NCI-H1436 (cell line): ENCODE measurements at places on chromosomes 1 and 21.

- DNase-seq, result no peak
Observed at GRCh38 chr1:156399355-156400125, 30.5 kb downstream of the RHBG start.

DNA sequence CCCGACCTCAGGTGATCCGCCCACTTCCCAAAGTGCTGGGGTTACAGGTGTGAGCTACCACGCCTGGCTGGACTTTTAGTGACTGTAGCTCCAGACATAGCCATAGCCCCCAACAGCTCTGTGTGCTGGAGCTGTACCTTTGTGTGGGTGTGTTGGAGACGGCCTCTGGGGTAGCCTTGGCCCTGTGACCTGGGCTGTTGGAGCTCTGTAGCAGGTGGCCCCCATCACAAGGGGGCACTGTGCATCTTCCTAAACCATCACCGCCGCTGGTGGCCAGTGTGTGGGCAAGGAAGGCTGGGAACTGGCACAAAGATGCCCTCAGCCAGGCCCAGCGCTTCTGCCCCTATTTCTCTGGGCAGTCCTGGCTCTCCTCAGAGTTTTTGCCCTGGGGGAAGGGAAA lies 38.4 kb upstream of the FOXO6 start:
- peak; percentile 52 for DNase-seq

DNA sequence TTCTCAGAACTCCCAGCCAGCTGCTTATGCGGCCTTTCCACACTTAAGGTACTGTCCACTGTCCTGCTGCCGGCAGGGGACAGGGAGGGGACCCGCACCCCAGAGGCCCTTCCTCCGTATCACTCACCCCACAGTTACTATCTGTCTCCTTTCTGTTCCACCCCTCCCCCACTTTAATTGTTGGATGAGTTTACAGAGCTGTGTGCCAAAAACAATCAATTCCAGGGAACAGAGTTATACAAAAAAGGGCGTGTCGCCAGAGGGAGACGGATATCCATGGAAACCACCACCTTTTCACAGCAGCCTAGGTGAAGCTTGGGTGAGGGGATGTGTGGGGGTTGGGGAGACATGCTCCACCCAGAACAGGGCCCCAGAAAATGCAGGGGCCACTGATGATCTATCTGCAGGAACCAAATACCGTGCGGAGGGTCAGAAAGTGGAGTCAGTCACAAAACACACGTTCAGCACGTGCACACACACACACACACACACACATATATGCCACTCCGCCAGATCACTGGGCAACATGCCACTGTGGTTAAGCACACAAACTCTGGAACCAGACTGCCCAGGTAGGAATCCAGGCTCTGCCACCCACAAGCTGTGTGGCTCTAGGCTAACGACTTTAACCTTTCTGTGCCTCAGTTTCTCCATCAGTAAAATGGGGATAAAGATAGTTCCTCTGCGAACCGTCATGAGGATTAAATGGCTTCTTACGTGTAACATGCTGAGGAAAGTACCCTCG lies 30.5 kb downstream of the CASZ1 start:
- no peak for DNase-seq

- DNase-seq, result no peak
Observed at GRCh38 chr1:224539971-224540370, 76.1 kb upstream of the CNIH3 start.

- DNase-seq, result no peak
Observed at GRCh38 chr1:158022554-158023312, 29.3 kb downstream of the KIRREL1 start.

GRCh38 chr1:109517337-109517736 lies 7.8 kb upstream of the AMIGO1 start:
- DNase-seq, result no peak

- DNase-seq, result no peak
Observed at GRCh38 chr21:33238146-33238545, 8.4 kb downstream of the IFNAR2 start.

DNA sequence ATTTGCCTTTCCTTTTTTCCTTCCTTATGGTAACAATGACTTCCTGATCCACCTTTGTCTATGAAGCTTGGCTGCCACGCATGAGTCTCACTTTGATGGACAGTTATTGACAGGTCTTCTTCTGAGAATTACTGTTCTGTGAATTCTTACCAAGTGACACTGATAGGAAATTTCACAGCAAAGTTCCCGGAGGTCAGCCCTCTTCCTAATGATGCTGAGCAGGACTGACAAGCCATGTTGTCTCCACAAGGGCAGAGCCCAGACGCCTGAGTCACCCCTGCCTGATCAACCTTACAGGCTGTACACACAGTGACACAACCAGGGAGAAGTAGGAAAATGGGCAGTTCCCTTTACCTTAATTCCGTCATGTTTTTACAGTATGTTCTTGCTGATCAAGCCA lies 44.2 kb downstream of the ZC3H11B start:
- DNase-seq, result no peak
